ENCODE measurements at places on chromosomes 13 and 19.
A peak's percentile ranks its signal among the peaks of the same experiment; 100 is the strongest.

DNA sequence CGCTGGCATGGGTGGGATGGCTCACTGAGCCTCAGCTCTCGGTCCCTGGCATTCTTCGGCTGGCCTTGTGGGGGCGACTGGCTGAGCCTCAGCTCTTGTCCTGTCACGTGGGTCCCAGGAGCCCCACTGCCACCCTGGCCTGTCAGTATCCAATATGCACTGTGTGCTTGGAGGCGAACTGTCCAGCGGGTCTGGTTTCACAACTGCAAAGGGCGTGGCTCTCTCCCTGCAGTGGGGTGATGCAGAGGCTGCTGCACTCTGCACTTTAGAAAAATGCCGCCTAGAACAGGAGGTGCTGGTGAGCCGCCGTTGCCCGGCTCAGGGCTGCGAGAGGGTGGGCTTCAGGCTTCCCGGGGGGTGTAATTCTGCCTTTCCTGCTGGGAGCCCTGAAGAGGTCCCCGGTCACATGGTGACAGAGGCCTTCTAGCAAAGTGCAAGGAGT is 17.0 kb upstream of the TMEM255B start:
- peak; percentile 81 for DNase-seq

DNA sequence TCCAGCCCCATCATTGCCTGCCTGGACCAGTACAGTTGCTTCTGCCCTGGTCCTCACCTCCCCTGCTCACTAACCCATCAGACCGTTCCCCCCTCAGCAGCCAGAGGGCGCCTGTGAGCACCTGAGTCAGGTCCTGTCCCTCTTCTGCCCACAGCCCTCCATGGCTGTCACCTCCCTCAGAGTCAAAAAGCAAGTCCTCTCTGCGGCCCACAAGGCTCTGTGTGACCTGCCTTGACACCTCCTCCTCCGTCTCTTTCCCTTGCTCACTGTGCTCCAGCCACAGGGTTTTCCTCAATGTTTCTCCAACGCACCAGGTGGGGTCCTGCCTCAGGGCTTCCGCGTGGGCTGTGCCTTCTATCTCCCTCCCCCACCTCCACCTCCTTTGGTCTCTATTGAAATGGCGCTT is 29.4 kb upstream of the PTPRS start:
- peak; percentile 55 for DNase-seq

DNA sequence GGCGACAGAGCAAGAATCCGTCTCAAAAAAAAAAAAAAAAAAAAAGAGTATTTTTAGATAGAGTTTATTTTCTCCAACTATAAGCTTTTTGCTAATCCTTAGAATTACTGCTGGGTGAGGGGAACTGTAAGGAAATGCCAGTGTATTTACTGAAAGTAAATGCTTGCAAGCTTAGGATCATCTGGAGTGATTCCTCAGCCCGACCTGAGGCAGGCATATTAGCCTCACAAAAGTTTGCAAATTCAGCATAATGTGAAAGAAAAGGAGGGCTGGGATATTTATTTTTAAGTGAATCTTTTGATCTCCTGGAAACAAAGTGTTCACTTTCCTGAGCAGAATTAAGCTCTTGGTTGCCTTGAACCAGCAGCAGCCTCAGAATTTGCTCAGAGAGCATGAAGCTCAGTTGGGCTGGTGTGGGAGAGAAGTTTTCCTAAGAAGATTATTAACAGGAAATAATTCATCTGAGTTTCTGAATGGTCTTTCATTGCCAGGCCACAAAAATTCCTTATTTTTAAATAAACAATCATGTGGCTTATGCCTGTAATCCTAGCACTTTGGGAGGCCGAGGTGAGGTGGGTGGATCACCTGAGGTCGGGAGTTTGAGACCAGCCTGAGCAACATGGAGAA is 24.7 kb upstream of the SPATA13 start:
- peak; percentile 50 for DNase-seq

DNA sequence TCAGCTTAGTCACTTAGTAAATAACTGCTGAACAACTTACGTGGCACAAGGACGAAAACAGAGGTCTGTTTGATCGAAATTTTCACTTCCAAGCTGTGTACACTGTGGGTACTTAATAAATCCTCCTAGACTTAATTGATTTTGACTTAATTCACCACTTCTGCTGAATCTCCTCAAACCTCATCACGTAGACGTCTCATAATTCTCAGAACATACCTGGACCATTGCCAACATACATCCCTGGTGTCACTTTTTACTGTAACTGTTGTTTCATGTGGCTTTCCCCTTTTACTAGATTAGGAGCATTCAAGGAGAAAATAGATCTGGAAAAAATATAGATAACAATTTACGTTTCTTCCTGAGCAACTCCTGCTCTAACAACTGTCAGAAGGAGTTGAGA is 105.0 kb downstream of the MBNL2 start:
- DNase-seq: no peak

GRCh38 chr13:21825186-21825585 is 154.3 kb downstream of the FGF9 start:
- no peak for DNase-seq

Measured in AG20443 (cell line).